ENCODE measurements at places on chromosomes 2 and 18. TPM values are rescaled to one million over a fixed set of nuclear protein-coding genes. Genes with fewer than 3 reads are reported as not detected.

The PCARE gene
- not detected for polyA plus RNA-seq

DNA sequence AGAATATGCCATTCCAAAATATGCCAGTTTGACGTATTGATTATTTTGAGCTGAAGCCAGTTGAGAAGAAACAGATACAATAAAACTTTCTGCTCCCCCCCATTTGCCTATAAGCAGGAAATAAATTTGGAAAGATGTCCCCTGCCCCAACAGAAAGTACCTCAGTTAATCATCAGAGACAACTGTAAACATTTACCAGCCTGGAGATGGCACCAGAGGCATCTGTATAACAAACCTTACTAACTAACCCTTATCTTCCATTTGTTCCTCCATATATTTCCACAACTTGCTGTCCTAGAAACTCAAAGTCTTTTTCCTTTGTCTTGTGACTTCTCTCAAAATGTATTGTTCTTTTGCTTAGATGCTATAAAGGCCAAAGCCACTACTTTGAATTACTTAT lies 93.8 kb downstream of the AKAIN1 start:
- DNase-seq = no peak

The EFEMP1 gene
- polyA plus RNA-seq = 5.3 TPM

The SEMA4C gene
- 3.6 TPM for polyA plus RNA-seq

- DNase-seq = no peak
These were observed 30.6 kb upstream of the SCN9A start for GRCh38 chr2:166406374-166406773.

GRCh38 chr2:120768112-120769048 lies 32.7 kb downstream of the GLI2 start:
- peak; percentile 63 for DNase-seq

DNA sequence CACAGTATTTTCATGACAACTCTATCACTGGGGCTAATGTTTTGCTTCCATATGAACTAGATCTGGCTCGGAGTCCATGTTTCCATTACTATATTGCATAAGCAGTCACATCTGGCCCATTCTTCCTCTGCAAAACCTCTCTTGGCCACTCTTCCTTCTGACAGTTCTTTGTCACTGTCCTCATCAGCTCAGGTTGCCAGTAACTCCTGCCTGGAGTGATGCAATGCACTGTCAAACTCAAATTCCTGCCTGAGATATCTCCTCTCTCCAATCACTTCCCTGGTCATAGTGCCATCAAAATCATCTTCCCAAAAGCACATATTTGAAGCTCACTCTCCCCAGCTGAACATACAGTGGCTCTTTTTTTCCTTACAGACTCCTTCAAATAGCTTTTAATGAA lies 66.1 kb downstream of the COLEC12 start:
- DNase-seq = no peak

- peak; percentile 87 for DNase-seq
These were observed 195.9 kb downstream of the SH3RF3 start for GRCh38 chr2:109324861-109325260.

DNA sequence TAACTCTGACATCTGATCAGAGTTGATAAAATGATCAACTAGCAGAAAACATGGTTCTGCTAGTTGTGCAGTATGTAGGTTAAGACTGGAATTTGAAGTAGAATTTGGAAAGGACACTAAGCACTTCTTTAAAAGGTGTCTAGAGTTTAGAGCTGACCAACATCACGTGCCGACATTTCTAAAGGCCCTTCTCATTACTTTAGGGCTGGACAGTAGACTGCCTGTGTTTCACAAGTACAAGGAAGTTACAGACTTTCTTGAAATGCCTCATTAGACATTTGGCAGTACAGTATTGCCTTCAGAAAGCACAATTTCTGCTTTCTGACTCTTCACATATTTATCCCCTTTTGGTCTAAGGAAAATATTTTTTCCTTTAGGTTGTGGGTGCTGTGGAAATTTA lies 255.3 kb downstream of the ZNF385B start:
- no peak for DNase-seq

Data from sigmoid colon (tissue), 7 donors.